ENCODE measurements at places on chromosomes 12 and 14.

DNA sequence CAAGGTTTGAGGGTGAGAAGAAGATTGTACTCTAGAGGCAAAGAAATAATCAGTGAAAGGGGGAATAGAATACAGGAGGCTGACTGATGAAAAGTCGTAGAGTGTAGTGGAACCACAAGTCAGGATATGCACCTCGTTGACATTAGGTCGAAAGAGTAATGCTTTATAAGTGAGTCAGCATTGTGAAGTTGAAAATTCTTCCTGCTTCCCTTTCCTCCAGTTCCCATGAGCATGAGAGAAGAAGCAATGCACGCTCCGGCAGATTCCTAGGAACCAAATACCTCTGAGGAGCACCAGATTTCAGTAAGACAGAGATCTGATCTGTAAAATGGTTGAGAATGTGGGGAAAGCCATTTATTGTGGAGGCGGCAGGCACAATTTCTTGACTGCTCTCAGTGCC lies 16.5 kb downstream of the CCER1 start:
- no peak for DNase-seq

GRCh38 chr12:106276032-106276740 lies 26.3 kb upstream of the TCP11L2 start:
- no peak for DNase-seq

- DNase-seq = no peak
These were observed 5.4 kb upstream of the GSC start for GRCh38 chr14:94775091-94775870.

GRCh38 chr12:132222096-132222807 lies 78.0 kb downstream of the NOC4L start:
- no peak for DNase-seq

- no peak for DNase-seq
These were observed 80.5 kb downstream of the FBXO33 start for GRCh38 chr14:39351708-39352107.

GRCh38 chr12:92107621-92108131 lies 38.0 kb downstream of the BTG1 start:
- DNase-seq = no peak

DNA sequence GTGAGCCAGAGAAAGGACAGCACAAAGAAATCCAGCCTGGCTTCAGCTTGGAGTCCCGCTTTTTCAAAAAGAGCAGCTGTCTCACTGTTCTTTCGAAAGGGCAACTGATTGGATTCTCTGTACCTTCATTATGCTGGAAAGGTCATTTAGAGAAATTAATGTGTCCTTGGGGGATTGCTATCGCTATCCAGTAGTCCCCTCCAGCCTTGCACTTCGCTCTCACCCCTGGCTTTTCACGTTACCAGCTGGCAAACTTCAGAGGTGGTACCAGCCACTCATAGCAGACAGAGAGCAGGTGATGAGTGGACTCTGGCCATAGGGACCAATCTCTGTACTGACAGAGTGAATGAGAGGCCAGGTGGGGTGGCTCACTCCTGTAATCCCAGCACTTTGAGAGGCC lies 11.8 kb upstream of the NUAK1 start:
- DNase-seq = no peak

DNA sequence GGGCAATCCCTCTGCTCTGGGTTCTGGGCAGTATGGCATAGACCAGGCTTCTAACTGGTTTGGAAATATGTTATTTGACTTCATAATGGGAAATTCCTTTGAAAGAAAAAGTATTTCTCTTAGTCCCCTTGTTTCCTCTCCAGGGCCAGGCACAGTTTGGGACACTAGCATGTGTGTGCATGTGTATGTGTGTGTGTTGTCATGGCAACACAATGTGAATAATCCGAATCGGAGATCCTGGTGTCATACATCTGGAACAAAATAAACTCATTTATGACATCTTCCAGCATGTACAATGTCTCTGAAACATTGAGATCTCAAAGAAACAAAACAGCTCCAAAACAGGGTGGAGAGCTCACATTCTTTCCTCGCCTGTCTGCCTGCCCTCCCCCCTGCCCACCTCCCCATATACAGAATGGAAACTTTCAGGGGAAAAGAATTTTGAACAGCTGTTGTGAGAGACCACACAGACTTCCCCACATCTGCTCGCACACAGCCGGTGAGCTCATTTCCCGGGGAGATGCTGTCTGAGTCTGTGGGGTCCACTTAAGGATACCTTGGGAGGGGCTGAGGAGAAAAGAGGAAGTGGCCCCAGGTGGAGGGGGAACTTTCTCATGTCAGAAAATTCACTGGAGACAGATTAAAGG lies 55.5 kb upstream of the PARP11 start:
- DNase-seq = no peak

Data from activated gamma-delta T cell treated with anti-CD3 and anti-CD28 coated beads, Interleukin-2, amount 50 U/mL, for 16 hours (primary cell).